ENCODE measurements at places on chromosomes 2 and 18.

DNA sequence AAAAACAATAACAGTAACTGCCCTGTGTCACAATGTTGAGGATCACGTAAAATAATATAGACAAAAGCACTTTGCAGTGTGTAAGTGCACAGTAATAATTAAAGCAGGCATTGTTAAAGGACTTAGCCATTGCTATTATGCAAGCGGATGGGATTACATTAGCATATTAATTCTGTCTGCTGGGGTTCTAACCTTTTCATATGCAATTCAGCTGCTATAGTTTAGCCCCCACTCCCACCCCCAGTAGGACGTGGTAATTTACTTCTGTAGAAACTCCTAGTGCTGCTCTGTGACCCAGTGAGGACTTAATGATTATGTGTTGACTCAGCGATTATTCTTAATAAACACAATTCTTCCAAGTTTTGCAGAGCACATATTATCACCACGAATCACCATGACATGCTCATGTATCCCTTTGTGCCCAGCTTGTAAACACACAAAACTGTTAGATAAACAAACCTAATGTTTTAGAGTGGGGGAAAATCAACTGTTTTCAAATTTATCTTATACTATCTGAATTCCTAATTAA is 5.1 kb upstream of the ADAM23 start:
- DNase-seq = no peak

DNA sequence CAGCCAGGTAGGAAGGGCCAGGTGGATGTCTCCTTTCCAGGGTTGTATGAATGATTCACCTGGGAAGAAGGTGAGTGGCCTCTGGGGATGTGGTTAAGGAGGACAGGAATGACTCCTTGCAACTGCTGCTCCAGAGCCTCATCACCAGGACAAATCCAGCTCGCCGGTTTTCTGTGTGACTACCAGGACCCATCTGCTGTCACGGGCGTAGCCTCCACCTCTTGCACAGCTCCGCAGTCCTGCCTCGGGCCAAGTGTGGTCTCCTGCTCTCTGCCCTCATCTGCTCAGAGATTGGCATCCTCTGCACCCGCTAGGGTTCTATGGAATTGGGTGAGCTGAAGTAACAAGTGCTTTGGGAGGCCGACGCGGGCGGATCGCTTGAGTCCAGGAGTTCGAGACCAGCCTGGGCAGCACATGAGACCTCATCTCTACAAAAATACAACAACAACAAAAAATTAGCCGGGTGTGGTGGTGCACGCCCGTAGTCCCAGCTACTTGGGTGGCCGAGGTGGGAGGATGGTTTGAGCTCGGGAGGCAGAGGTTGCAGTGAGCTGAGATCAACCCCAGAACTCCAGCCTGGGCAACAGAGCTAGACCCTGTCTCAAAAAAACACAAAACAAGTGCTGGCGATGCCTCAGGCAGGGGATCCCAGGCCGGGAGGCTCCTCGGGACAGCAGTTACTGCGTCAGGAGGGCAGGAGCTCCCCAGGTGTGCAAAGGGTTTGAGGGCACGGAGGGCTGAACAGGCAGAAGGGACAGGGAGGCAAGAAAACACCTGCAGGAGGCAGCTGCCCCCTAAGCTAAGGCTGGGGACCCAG is 831 bp upstream of the D2HGDH start:
- DNase-seq = no peak

GRCh38 chr2:144430722-144431391 is 89.1 kb downstream of the ZEB2 start:
- DNase-seq = no peak

- no peak for DNase-seq
These were observed 105.2 kb upstream of the ZNF521 start for GRCh38 chr18:25457126-25457525.

- DNase-seq = no peak
These were observed 27.5 kb downstream of the REEP1 start for GRCh38 chr2:86309966-86310365.

GRCh38 chr2:151239624-151240023 is 22.0 kb downstream of the RBM43 start:
- no peak for DNase-seq

- no peak for DNase-seq
These were observed 160.4 kb downstream of the SMAD7 start for GRCh38 chr18:48790226-48790863.

All from stimulated activated CD8-positive, alpha-beta memory T cell treated with anti-CD3 and anti-CD28 coated beads, Interleukin-7, amount 100 ng/mL, for 4 hours (primary cell).